HT1080 (cell line): ENCODE measurements at places on chromosomes 5 and 9. TPM values are rescaled to one million over a fixed set of nuclear protein-coding genes. Genes with fewer than 3 reads are reported as not detected.

- no peak for DNase-seq
Measured at GRCh38 chr5:44412286-44412685, 23.1 kb upstream of the FGF10 start.

- no peak for DNase-seq
Measured at GRCh38 chr5:126852091-126852571, 75.2 kb downstream of the LMNB1 start.

GRCh38 chr9:133057006-133057405 is 4.8 kb upstream of the CEL start:
- no peak for DNase-seq

The CAVIN4 gene
- 0.45 and 0.80 TPM in 2 replicates for total RNA-seq

The CCDC180 gene
- total RNA-seq: 0.03 and 0.88 TPM in 2 replicates

DNA sequence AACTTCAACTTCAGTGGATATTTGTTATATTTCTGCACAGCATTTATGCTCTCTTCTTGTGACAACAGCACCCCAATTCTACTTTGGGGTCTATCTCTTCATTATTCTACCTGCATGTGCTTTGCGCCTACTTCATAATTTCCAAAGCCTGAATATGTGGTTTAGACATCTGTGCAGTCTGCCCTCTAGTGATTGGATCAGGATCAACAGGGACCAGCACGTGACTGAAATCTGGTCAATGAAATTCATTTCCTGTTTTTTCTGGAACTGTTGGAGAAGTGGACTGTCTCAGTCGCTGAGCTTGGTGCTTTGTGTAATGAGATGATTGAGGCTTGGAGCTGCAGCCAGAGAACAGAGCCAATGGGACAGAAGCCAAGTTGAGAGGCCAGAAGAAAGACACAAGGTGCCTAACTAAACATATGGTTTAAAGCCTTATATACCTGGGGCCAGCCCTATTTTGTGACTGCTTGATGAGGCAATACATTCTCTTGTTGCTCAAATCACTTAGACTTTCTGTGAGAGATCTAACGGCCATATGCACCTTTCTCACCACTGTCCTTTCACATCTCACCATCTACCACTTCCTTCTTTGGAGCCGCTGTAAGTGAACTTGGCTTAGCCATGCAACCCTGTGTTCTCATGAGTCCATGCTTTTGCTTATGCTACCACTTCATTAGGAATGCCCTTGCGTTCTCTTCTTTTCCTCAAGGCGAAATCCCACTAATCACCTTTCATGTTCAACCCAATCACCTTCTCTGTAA is 68.8 kb upstream of the PPP2R2B start:
- peak; percentile 47 for DNase-seq

- no peak for DNase-seq
Measured at GRCh38 chr5:107680099-107680498, 9.4 kb upstream of the EFNA5 start.

- DNase-seq: peak; percentile 54
Measured at GRCh38 chr5:59065554-59065953, 482.7 kb downstream of the RAB3C start.

The ARL14EPL gene
- total RNA-seq: 0.17 TPM in 1 of 2 replicates, not detected in the other

The C5orf58 gene
- 2.4 and 7.7 TPM in 2 replicates for total RNA-seq

DNA sequence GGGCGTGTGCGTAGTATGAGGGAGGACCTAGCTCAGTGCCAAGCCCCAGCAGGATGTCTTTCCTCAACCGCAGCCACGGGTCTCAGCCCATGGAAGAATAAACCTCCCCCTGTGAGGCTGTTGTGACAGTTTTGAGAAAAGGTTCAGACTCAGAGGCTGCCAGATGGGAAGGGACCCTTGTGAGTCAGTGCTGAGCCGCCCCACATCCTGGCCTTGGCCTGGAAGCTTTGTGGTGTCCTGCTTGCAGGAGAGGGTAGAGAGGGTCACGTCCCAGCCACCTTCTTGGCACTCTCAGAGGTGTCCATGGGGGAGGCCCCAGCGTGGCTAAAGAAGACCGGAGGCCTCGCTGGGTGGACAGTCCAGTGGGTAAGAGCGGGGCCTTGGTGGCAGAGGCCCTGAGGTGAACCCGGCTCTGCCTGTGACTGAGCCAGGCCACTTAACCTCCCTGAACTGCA is 2.8 kb downstream of the GRHPR start:
- no peak for DNase-seq

- no peak for DNase-seq
Measured at GRCh38 chr5:76775921-76776320, 42.9 kb upstream of the F2RL1 start.

DNA sequence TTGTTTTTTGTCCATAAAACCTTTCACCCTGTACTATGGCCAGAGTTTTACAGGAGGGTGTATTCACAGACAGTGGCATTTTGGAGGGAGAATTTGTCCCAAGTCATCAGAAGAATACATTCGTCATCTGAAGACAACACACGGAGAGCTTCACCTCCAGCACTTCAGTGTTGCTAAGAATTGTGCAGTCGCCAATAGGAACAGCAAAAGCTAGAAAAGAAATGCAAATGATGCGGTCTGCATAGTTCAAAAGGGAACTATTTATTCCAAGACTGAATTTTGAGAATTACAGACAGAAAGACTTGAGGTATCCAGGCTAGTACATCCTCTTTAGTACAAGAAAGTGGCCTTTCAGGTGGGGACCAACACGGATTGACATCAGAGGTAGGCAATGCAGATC is 399.2 kb upstream of the KIF2A start:
- DNase-seq: no peak

DNA sequence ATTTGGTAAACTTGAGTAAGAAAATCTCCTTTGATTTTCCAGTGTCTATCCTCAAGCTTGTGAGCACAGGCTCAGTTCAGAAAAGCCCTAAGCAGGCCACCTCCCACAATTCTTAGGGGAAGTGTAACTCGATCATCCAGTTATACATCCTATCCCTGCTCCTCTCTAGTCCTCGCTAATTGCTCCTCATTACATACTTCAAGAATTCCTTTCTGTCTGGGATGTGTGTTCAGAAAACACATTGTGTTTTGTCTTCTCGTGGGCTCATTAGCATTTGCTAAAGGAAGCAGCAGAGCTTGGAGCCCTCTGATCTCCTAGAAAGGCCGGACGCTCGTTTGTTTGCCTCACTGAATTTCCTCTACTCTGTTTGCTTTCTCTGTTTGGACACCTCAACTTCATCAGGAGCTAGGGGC is 268.2 kb upstream of the RFX3 start:
- DNase-seq: no peak

- no peak for DNase-seq
Measured at GRCh38 chr5:139131921-139132432, 66.2 kb downstream of the SIL1 start.

- DNase-seq: no peak
Measured at GRCh38 chr9:133968428-133968827, 23.7 kb downstream of the VAV2 start.

DNA sequence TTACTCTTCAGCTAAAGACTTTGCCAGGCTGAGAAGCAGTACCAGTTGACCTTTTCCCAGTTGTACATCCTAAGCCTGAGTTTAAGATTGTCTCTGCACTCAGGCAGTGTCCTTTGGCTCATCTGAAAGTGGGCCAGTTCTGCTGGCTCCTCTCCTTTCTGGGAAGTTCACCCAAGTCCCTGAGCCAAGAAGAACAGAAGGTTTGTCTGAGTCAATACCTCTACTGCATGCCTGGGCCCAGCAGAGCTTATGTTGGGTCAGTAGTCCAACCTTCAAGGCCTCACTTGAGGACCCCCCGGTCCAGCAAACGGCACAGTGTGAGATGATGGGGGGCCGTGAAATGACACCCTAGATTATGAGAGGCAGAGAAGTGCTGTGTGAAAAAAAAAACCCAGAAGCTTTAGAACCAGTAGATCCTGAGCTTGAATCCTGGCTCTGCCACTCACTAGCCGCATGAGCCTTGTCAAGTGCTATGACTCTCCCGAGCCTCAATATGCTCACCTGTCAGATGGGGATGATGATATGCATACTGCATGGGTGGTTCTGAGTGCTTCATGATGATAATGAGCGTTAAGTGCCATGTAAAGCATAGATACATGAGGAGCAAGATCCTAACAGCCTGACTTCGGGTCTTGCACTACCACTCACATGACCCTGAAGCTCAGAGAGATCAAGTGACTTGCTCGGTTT is 156.0 kb downstream of the MACROH2A1 start:
- DNase-seq: no peak

DNA sequence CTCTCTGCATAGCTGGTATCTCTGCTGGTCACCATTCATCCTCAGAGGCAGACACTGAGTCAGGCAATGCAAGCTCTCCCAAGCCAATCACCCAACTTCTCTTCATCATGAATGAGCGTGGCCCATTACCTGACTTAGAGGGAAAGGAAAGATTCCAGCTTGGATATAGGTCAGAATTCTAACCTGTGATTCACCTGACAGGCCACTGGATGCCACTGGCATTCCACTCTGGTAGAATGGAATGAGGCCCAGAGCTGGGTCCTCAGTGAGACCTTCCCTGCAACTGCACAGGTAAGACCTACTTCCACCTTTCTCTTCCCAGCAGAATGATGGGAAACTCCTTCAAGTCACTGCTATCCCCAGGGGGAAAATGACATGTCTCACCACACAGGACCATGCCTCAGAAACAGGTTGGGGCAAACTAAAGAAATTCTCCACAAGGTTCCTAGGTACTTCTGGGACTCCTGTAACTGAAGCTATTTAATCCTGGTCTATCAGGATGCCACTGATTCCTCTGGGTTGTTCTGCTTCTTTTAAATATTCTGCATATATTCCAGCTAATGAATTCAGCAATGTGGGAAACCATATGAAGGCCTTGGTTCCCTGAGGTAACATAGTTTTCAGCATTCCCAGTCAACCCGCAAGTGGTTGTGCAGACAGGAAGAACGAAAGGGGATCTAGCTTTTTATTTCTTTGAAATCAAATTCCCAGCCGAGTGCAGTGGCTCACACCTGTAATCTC is 62.0 kb downstream of the SUSD1 start:
- DNase-seq: no peak

DNA sequence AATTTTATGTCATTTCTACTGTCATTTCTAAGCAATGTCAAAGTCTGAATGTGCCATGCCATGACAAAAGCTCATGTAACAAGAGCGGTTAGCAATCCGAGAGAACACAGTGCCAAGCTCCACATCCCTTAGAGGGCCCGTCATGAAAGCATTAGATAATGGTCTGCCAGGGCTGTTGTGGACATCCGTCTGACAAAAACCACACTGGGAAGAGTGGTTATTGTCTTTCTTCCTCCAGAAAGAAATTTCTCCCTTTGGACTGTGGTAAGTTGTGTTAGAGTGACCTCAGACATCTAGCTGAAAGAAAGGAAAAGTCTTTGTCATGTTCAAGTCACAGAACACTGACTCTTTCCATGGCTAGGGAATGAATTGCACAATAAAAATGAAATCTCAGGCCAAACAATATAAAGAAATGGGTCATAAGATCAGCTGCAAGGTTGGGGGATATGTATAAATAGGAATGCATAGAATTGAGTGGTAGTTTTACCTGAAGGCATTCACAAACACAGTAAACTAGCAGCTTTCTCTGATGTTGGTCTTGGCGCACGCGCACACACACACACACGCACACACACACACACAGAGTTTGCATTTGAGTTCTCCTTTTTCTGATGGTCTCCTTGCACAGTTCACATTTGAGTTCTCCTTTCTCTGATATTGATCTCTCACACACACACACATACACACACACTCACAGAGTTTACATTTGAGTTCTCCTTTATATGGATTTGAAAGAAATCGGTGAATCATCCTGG is 5.3 kb downstream of the SLC1A3 start:
- no peak for DNase-seq

The C5orf52 gene
- total RNA-seq: not detected in 2 replicates

The LHFPL2 gene
- total RNA-seq: 18.8 and 25.9 TPM in 2 replicates

DNA sequence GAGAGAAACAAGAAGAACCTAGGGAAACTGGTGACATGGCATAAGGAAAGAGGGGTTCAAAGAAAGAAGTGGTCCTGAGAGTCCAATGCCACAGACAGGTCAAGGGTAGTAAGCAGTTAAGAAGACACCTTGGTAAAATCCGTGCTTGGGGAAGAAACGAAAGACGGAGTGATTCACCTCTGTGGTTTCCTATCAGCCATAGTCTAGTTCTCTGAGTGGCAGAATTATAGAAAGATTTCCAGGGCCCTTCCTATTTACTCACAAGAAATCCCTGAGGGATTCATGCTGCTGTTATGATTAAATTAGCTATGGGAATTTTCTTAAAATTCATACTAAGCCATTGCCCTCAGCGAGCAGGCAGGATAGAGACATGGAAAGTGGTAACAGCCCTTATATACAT is 31.7 kb downstream of the IL33 start:
- peak; percentile 62 for DNase-seq

The HDAC3 gene
- 86.7 and 104 TPM in 2 replicates for total RNA-seq

The PDE6A gene
- not detected in 2 replicates for total RNA-seq

DNA sequence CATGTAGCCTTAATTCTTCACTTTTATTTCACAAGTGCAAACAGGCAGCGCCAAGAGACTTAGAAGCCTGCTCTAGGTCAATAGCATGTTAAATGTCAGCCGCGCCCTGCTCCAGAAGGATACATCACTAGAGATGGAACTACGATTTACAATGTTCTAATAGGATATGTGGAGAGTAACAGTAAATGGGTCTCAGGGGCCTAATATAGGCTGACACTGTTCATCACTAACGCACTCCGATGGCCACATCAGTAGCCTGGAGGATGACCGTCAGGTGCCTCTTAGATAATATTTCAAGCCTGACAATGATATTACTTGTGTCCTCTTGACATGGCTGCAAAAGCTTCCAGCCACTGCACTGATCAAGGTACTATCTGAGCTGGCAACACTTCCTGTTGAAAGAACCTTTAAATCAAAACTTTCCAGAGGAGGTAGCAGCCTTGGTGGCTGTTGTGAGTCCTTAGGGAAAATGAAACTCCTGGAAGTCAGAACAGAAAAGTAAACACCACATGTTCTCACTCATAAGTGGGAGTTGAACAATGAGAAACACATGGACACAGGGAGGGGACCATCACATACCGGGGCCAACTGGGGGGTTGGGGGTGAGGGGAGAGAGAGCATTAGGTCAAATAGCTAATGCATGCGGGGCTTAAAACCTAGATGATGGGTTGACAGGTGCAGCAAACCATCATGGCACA is 35.0 kb downstream of the PTTG1 start:
- DNase-seq: no peak

DNA sequence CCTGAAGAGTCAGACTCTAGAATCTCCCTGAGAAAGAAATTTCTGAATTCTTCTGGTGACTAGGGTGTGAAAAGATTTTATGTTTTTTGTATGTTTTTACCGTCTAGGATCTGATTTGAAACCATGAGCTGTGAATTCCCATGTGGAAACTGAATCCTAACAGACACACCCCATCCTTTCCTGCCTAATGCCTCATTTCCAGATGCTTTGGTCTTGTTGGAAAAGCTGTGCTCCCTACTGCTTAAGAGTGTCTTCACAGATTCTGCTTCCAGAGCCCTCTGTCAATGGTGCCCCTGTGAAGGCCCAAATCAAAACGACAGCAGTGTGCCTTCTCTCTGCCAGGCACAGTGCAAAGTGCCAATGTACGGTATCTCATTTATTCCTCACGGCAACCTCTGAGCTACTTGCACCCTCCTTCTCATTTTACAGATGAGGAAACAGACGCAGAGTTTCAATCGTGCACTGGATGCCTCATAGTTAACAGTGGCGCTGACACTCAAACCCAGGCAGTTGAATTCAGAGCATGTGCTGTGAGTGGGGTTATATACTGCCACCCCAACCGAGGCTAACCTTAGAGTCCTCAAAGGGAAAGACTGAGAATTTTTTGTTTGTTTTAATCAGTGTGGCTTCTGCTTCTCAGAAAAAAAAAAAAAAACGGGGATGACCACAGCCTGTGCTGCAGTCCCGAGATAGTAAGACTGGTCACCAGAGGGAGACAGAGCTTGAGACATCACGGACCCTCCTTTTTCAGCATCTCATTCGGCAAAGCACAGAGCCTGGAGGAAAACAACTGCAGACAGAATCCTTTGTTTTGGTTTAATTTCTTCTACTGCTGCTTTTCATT is 188.4 kb downstream of the SNCAIP start:
- DNase-seq: peak; percentile 67

GRCh38 chr5:151923866-151924476 is 680 bp downstream of the GLRA1 start:
- DNase-seq: no peak
